ENCODE measurements at places on chromosomes 11 and 22. TPM values are rescaled to one million over a fixed set of nuclear protein-coding genes. Genes with fewer than 3 reads are reported as not detected.

The CAPRIN1 gene
- 127 TPM for polyA plus RNA-seq

The APOA5 gene
- not detected for polyA plus RNA-seq

The OR52K1 gene
- not detected for polyA plus RNA-seq

The APOA4 gene
- not detected for polyA plus RNA-seq

The LGALS1 gene
- polyA plus RNA-seq: 6,984 TPM

The SLC17A6 gene
- not detected for polyA plus RNA-seq

The CCDC117 gene
- polyA plus RNA-seq: 14.6 TPM

The SHANK2 gene
- polyA plus RNA-seq: not detected

The MOV10L1 gene
- not detected for polyA plus RNA-seq

The HORMAD2 gene
- not detected for polyA plus RNA-seq

The OR52N4 gene
- not detected for polyA plus RNA-seq

The CCDC88B gene
- polyA plus RNA-seq: 3.1 TPM

The OSBPL5 gene
- 25.3 TPM for polyA plus RNA-seq

Measured in GM23248 (cell line).